ENCODE measurements at places on chromosomes 11 and 22.

DNA sequence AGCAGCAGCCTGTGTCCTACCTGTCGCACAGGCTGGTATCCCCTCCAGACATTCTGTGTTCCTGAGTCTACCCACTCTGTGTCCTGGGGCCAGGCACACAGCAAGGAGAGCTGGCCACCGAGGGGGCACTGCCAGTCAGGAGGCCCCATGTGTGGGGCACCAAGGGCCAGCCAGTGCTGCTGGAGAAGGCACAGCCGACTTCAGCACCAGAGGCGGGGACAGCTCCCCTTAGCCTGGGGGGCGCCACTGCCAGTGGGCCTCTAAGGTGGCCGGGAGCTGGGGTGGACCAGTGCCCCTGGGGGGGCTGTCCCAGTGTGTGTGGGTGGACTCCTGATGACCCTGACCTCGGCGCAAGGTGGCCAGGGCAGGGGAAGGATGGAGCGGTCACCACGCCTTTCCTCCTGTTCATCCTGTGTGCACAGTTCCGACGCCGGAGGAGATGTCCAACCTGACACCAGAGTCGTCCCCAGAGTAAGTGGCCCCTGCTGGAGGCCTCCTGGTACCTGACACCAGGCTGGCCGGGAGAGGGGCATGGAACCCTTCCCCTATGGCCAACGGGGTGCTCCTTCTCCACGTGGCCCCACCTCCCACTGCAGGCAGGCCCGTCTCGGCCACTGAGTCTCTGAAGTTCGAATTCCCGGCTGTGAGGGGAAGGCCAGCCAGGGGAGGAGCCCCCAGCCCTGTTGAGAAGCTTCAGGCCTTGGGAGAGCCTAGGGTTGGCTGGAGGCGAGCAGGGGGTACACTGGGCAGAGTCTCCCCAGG is 35.4 kb downstream of the MOB2 start:
- no peak for DNase-seq

- no peak for DNase-seq
Observed at GRCh38 chr11:74316772-74317505, 5.5 kb upstream of the P4HA3 start.

- DNase-seq = no peak
Observed at GRCh38 chr11:86938900-86939880, 16.0 kb downstream of the FZD4 start.

DNA sequence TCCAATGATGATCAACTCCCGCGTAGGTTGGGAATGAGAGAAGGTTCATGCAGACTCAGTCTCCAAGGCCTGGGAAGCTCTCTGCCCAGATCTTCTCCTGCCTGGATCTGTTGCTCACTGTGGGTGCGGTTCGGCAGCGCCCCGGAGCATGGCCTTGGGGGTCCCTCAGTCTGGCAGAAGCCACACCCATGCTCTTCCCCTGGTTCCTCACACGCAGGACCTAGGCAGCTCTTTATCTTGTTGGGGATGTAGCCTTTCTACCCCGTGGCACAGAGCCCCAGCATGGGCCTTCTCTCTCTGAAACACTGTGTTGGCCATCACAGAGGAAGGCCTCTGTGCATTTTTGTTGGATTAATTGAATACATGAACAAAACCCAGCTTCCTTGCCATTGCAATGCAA is 1461.6 kb downstream of the BRD1 start:
- no peak for DNase-seq

- no peak for DNase-seq
Observed at GRCh38 chr11:61853698-61854169, 25.6 kb downstream of the FADS2 start.

DNA sequence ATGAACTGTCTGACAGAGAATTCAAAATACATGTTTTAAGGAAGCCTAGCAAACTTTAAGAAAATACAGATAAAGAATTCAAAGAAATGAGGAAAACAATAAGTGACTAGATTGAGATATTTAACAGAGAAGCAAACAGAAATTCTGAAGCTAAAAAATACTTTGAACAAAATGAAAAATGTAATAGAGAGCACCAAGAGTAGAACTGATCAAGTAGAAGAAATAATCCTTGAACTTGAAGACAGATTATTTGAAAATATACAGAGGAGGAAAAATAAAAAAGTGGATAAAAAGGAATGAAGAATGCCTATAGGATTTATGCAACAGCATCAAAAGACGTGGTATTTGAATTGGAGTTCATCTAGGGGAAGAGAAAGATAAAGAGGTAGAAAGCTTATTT is 101.9 kb upstream of the OR4B1 start:
- DNase-seq = no peak

- no peak for DNase-seq
Observed at GRCh38 chr11:61554172-61554988, 26.5 kb downstream of the SYT7 start.

GRCh38 chr22:22374163-22374562 is 129.6 kb downstream of the VPREB1 start:
- DNase-seq = no peak

DNA sequence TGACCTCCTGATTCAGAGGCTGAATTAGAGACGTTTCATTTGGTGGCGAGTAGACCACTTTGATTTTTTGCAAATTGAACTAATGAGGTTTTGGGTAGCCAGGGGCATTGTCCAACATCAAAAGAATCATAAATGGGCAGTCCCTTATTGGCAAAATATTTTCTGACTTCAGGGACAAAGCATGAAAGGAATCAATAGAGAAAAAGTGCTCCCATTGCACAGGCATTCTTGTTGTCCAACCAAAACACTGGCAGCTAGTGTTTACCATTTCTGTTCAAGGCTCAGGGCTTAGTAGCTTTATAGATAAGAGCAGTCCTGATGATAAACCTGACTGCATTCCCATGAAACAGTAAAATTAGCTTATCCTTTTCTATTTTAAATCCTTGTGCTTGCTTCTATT is 6.4 kb upstream of the CARD16 start:
- no peak for DNase-seq

- DNase-seq = no peak
Observed at GRCh38 chr11:12139144-12139881, 28.9 kb downstream of the MICAL2 start.

- peak; percentile 56 for DNase-seq
Observed at GRCh38 chr11:46352063-46352841, 5.0 kb downstream of the DGKZ start.

- DNase-seq = no peak
Observed at GRCh38 chr11:33645686-33646085, 54.9 kb downstream of the C11orf91 start.

- DNase-seq = no peak
Observed at GRCh38 chr22:39820256-39820655, 73.3 kb downstream of the ENTHD1 start.

DNA sequence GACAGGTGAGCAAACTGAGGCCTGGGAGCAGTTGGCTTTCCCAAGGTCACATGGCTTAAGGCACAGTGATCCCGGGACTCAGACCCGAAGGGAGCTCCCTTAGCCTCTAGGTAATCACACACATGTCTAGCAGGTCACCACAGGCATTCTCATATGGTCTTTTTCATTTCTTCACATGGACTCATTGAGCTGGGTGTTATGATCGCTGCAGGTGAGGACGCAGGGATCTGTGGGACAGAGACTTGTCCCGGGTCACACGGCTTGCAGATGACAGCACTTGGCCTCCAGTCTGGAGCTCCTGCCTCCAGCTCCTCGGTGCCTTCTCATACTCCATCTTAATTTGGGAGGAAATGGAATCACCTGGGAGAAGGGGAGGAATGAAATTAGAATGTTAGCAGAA is 23.6 kb upstream of the CACNG2 start:
- DNase-seq = no peak

GRCh38 chr11:111766834-111767142 is 599 bp upstream of the PPP2R1B start:
- DNase-seq = no peak

DNA sequence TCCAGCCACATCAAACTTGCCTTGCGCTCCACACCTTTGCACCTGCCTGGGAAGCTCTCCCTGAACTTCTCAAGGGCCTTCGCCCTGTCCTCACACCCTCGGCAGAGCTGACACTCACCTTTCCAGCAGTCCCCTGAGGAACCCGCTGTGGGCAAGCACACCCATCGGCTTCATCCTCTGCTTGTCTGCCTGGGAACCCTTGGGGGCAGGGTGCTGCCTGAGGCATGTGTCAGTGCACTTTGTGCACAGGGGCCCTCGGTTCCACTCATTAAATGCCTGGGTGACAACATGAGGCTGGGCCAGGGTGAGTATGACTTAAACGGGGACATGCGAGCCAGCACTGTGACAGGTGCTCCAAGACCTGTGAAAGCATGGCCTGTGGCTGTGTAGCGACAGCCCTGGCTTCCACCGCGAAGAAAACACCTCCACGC is 2.6 kb upstream of the LRFN4 start:
- no peak for DNase-seq

DNA sequence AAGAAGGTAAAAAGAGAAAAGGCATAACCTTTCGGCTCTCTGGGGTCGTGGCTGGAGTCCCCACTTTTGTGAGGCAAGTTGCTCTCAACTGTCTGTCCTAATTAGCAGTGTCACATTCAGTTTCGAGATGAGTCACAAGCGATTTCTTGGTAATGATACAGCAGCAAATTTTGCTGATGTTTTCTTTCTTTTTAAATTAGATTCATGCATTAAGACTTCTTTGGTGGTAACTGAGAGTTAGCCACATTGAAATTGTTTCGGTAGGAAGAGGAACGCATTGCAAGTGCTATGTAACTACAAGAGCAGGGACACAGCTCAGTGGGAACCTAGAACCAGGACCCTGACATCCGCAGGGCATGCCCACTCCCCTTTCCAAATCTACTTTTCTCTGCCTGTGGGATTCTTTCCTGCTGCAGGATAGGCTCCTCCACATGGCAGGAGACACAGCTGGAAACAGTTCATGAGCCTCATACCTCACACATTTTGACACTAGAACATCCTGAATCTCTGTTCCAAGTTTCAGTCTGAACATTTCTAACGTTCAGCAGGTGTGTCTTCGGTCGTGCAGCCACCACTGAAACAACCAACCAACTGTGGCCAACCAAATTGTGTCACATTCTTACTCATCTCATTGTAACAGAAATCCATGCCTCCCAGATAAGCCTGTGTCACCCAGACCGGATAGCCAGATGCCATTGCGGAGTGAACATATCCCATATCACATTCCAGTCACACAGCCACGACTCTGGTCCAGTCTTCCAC is 987.6 kb downstream of the NTM start:
- no peak for DNase-seq

GRCh38 chr22:25064894-25065560 is 112.5 kb downstream of the KIAA1671 start:
- no peak for DNase-seq

- DNase-seq = no peak
Observed at GRCh38 chr11:44767421-44767820, 40.7 kb downstream of the TSPAN18 start.

GRCh38 chr22:25757686-25758085 is 15.7 kb downstream of the MYO18B start:
- no peak for DNase-seq

DNA sequence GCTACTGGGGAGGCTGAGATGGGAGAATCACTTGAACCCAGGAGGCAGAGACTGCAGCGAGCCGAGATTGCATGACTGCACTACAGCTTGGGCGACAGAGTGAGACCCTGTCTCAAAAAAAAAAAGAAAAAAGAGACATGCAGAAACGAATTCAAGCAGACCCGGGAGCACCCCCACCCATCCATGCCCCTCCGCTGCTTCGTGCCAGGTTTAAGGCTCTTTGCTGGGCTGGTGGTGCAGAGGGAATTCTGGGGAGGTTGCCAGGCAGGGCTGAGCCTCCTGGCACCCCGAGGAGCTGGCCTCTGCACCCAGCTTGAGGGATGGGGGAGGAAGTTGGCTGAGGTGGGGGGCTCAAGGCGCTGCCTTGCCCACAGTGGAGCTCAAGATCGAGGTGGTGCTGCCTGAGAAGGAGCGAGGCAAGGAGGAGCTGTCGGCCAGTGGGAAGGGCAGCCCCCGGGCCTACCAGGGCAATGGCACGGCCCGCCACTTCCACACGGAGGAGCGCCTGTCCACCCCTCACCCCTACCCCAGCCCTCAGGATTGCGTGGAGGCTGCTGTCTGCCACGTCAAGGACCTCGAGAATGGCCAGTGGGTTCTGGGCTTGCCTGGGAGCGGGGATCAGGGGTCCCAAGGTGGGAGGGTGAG is 6.0 kb downstream of the AIFM3 start:
- DNase-seq = no peak

DNA sequence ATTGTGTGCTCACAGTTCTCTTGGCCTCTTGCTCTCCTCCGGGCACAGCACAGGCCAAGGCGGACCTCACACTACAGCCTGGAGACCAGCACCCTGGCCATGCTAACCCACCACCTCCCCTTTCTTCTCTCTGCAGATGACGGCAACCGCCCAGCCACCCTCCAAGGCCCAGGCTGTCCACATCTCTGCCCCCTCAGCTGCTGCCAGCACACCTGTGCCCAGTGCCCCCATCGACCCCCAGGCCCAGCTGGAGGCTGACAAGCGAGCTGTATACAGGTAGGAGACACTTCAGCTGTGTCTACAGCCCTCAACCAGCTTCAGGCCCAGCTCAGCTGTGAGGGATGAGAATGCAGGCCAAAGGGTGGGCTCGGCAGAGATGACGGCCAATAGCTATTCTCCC is 128.4 kb downstream of the FEZ1 start:
- no peak for DNase-seq

DNA sequence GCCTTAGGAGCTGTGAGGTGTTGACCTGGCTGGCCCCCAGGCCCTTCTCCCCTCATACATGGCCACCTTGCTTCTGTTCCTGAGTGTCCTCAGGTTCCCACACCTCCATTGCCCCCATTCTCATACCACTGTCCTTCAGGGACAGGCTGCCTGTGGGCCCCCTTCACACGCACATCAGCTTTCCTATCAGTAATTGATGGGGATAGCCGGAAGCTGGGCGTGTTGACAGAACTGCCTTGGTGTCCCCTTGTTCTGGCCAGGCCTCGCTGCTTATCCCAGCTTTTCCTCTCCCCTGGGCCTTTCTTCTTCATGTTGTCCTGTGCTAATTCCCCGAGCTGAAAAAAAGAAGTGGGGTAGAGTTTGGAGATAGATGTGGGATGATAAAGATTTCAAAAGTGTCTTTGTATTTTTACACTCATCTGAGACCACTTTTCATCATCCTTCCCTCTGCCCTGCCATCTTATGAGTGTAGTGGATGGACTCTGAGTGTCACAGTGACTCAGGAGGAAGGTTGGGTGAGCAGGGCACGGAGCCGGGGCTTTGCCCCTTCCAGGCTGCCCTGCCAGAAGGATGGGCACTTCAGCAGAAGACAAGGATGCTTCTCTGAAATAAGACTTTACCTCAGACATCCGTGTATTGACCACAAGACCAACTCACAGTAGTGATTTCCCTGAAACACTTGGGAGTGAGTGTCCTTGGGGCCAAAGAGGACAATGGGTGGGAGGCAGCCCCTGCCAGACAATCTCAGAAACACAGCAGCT is 42.8 kb downstream of the MED15 start:
- no peak for DNase-seq

GRCh38 chr11:101770648-101771047 is 144.2 kb upstream of the CEP126 start:
- DNase-seq = no peak

DNA sequence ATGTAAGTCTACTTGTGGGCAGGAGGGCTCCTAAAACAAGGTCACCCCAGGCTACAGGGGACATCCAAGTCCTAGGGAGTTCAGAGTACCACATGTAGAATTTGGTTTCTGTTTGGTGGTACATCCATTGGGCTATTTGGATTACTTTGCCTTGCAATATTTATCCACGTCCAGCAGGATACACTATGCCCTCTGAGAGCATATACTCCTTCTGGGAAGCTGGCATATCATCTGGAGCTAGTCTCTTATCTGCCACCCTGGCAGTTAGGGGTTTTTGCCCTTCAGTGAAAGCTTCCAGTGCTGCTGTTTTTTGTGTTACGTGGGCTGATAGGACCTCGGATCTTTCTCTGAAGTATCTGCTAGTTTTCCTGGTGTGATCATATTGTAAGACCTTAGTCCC is 7.3 kb downstream of the LMO2 start:
- DNase-seq = no peak
